ENCODE measurements at places on chromosomes 3 and 15.
A peak's percentile ranks its signal among the peaks of the same experiment; 100 is the strongest.

- DNase-seq = no peak
Measured at GRCh38 chr15:76169018-76169417, 109.2 kb downstream of the TMEM266 start.

GRCh38 chr3:137111497-137111896 is 153.7 kb downstream of the IL20RB start:
- no peak for DNase-seq

- DNase-seq = no peak
Measured at GRCh38 chr15:78372880-78373279, 32.7 kb downstream of the CRABP1 start.

DNA sequence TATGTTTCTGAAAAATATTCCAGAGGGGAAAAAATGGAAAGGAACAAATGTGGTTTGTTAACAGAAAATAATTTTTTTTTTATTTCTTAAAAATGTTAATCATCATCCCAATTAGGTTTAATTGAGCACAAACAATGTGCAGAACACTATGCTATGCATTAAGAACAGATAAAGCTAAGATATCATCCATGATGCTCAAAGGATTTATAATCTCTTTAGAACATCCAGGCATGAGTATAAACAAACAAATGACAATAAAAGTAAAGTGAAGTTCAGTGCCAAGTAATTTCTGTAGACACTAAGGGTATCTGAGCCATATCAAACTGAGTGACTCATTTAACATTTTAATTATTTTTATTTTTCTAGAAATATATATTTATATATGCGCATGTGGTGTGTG is 732.2 kb downstream of the NAALADL2 start:
- DNase-seq = no peak

DNA sequence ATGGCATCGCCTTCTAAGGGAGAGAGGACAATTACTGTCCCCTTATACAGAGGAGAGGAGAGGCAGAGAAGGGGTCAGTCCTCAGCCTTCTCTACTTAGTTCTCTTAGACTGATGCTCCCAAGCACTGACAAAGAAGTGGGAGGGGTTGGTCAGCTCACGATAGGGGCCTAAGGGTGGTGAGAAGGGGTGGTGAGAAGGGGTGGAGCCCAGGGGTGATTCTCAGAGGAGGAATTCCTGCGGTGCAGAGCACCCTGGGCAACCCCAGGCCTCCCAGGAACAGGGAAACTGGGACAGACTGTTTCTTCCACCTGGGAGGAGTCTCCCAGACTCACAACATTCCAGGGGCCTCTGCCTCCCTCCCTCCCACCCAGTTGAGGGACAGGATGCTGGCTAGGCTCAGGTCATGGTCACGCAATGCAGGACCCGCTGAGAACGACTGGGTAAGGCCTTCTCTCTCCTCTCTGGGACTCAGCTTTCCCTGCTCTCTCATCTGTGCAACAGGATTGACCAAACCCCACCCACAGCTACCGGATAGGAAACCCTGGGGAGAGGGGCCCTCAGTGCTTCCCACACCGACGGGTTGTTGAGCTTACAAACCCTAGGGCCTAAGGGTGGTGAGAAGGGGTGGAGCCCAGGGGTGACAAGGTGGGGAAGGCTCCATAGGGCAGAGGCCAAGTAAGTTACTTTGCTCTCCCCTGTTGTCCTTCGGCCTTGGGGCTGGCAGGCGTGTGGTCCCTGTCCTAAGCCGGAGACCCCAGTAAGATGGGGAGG is 1.5 kb downstream of the TPRA1 start:
- DNase-seq = no peak

DNA sequence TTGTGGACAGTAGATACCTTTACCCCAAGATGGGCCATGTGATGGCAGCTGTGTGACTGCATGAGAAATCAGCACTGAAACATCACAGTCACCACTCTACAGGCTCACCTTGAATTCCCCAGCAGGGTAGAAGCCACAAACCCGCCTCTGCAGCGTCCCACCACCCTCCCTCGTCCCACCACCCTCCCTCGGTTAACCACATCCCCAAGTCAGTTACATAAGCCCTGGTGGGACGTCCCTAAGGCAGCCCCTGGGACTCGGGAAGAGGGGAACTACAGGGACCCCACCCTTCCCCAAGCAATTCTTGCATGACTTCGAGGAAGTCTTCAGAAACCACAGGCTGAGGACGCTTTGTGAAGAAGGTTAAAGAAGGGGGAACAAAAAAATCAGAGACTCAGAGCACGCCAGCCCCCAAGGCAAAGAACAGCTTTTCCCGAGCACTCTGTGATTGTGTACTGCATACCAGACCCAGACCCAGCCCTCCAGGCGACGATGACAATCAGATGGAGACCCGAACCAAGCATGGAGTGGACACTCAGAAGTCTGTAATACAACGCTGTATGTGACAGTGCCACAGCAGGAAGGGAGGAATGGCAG is 60.5 kb downstream of the SH3BP5 start:
- DNase-seq = no peak

- peak; percentile 4 for DNase-seq
Measured at GRCh38 chr15:56428821-56429458, 36.0 kb downstream of the MNS1 start.

DNA sequence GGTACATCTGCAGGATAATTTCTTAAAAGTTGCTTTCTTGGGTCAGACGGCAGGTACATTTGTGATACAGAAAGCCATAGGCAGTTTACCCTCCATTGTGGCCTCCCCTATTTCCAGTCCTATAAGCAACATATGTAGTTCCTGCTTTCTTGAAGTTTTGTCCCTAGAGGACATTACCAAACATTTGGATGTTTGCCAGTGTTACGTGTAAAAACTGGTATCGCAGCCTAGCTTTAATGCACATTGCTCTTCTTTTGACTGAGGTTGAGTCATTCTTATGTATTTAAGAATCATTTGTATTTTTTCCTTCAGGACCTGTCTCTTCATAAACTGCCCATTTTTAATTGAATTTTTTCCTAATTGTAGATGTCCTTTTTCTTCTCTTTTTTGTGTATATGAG is 114.3 kb downstream of the DIPK2A start:
- DNase-seq = no peak

GRCh38 chr15:68097029-68097428 is 42.9 kb downstream of the PIAS1 start:
- no peak for DNase-seq

- DNase-seq = no peak
Measured at GRCh38 chr15:51390966-51391422, 49.5 kb downstream of the GLDN start.

GRCh38 chr3:42190701-42191442 is 75.1 kb downstream of the CCK start:
- DNase-seq = peak; percentile 83

- DNase-seq = peak; percentile 21
Measured at GRCh38 chr3:25291481-25291905, 136.6 kb upstream of the RARB start.

DNA sequence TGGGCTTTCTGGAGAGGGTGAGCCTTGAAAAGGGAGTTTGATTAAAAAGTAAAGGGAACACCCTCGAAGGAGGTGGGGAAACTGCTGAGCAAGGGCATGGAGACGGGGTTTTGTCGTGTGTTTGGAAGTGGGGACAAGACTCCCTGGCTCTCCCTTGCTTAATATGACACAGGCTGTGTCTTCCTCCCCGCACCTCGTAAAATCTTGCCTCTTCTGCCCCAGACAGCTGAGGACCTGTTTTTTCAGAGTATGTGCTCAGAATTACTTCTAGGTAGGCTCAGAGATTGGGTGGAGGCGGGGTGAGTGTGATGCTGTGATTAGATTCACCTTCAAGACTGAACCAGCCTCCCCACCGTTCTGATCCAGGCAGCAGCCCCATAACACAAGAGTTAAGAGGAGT is 244.4 kb upstream of the TLE3 start:
- no peak for DNase-seq

- no peak for DNase-seq
Measured at GRCh38 chr15:51198701-51199232, 104.1 kb upstream of the TNFAIP8L3 start.

- DNase-seq = no peak
Measured at GRCh38 chr15:35596285-35596684, 50.3 kb upstream of the DPH6 start.

GRCh38 chr15:92645731-92646130 is 9.8 kb downstream of the FAM174B start:
- no peak for DNase-seq

GRCh38 chr3:181879926-181880325 is 168.2 kb downstream of the SOX2 start:
- DNase-seq = peak; percentile 25

DNA sequence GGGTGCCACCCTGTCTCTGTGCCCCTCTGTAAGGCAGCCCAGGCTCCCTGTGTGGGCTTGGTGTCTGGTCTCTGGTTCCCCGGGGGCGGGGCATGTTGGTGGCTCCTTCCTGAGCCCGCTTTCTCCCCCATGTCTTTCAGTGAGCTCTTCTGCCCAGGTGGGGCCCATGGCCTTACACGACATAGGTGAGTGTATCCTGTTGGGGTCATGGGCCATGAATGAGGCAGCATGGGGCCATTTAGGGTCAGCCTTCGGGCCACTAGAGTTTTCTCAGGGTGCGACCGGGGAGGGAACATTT is 195.1 kb downstream of the UBE3A start:
- DNase-seq = no peak

- DNase-seq = no peak
Measured at GRCh38 chr3:14200841-14201240, 22.2 kb downstream of the LSM3 start.

DNA sequence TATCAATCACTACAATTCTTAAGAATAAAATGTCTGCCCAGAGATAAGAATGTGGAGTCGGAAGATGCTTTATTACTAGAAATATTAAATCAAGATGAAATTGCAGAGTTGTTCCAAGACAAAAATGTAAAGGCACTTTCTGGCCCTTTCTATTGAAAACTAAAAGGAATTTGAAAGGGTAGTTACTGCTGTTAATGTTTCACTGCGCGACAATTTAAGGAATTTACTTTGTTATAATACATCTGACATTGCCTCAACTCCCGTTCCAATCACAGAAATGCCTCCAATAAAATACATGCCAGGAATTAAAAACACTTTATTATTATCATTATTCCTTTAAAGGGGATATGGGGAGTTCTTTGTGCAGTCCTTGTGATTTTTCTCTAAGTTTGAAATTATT is 26.4 kb downstream of the RSL24D1 start:
- no peak for DNase-seq

DNA sequence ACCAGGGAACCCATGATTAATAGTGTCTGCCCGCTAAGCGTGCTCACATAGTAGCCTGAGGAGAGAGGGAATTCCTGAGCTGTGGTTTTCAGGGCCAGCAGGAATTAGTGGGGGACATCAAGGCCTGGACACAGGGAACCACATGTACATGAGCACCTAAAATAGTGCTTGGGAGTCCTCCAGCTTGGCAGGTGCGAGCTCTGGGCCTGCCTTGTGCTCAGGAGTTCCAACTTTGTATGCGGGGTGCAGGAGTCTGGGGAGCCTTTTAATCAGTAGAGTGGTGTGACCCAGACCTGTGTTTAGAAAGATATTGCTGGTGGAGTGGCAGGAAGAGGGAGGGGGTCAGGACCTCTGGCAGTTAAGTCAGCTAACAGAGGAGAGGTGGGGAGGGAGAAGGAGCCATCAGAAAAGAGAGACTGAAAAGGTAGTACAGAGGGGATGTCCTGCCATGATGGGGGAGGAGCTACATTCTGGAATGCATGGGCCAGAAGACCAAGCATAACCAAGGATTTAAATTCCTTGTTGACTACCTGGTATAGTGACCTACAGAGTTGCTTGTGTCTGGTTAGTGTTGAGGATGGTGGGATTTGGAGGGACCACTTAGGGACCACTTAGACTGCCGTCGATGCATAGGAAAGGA is 1.9 kb downstream of the DAG1 start:
- no peak for DNase-seq

DNA sequence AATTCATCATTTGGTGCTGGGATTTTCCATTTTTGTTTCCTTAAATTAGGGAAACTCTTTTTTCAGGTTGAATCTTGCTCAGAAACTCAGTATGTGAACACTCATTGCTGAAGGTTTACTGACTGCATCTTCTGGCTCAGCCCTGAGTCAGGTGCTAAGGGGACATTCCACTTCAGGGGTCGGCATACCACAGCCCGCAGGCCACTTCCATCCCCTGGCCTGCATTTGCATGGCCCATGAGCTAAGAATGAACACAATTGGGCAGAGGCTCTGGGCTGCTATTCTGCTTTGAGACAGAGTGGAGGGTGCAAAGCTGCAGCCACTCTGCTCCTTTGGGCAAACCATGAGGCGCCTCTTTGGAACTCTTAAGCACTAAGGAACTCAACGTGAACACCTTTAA is 165.0 kb downstream of the FEZF2 start:
- DNase-seq = no peak

DNA sequence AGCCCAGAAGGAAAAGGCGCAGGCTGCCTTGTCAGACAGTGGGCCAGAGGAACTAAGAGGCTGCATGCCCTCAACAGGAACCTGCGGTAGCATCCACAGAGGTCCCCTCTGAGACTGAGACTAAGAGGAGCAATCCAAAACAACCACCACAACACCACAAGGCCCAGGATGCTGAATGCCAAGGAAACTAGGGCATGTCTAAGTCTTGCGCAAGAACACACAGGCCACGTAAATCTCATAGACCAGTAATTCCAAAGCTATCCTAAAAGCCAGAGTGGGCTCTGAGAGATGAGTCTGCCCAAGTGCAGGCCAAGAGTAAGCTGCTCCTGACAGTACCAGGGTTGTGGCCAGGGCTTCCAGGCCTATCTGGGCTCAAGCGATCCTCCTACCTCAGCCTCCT is 12.9 kb downstream of the MON1A start:
- no peak for DNase-seq

DNA sequence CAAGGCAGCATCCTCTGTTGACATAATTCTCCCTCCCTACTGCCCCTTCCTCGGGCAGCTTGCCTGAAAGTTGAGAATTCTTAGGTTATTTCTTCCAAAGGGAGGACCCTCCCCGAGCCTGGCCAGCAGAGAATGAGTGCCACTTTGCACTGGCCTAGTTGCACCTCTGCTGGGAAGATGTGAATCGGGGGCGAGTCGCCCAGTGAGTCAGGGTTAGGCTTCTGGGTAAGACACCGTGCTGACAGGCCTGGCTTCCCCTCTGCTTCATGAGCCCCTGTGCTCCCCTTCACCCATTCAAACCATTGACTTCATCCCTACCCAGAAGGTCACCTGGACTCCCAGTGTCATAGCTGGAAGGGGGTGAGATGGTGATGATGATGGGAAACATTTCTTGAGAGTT is 82.3 kb downstream of the AAGAB start:
- DNase-seq = no peak

DNA sequence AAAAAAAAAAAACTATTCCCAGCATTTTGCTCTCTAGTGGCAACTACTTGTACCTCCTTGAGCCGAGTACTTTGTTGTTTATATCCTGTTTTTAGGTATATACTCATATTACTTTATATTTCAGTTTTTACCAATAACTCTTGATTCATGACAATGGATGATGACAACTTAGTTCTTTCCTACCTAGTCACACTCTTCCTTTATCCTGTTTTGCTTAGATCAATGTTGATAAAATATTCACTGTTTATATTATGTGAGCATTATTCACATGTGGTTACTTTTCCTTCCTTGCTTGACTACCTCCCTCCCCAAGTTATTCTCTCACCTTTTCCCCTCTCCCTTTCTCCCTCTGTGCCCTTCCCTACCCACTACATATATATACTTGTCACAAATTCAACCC is 53.7 kb downstream of the NKIRAS1 start:
- no peak for DNase-seq

Data from retina (tissue), 1 donor.